ENCODE measurements at places on chromosomes 7 and 10.

DNA sequence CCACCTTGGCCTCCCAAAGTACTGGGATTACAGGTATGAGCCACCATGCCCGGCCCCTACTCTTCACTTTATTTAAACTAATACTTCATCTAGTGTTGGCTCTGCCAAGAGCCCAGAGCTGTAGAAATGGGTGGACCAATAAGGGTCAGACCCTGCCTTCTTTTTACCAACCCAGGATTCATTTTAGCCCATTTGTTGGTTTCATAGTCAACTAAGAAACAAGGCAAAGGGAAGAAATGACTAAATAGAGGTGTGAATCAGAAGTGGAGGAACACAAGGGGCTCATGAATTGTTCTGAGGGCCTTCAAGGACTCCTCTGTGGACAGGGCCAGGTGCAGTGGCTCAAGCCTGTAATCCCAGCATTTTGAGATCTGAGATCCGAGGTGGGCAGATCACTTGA, 1.1 kb downstream of the ANKRD2 start:
- DNase-seq, result no peak

DNA sequence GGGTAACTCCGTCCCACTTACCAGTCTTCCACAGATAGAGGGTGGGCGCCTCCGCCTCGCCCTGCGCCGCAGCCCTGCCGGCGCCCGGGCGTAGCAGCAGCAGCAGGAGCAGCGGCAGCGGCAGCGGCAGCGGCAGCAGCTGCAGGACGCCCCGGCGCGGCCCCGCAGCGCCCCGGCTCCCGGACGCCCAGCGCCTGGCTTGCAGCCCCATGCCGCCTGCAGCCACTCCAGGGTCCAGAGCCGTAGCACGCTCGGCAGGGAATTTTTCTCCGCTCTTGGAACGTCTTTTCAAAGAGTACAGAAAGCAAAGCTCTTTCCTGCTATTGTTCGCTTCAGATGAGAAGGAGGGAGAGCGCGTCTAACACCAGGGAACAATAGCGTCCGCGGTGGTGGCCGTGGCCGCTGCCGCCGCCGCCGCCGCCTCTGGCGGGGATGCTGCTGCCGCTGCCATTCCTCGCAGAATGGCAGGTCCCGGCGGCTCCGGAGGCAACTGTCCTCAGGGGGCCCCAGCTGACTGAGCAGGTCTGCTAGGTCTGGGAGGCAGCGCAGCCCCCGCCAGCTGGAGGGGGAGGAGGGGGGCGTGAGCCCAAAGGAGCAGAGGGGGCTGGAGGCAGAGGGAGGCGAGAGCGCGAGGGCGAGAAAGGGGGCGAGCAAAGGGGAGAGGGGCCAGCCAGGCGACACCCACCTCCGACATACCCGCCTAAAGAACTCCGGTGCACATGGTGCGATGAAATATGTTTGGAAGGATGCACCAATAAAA, at the start of gene THSD7A:
THSD7A (minus strand) TSS at position 463 of the 760 bp plus-strand sequence; CDS start at position 211, 252 bp downstream.
- DNase-seq, result no peak

DNA sequence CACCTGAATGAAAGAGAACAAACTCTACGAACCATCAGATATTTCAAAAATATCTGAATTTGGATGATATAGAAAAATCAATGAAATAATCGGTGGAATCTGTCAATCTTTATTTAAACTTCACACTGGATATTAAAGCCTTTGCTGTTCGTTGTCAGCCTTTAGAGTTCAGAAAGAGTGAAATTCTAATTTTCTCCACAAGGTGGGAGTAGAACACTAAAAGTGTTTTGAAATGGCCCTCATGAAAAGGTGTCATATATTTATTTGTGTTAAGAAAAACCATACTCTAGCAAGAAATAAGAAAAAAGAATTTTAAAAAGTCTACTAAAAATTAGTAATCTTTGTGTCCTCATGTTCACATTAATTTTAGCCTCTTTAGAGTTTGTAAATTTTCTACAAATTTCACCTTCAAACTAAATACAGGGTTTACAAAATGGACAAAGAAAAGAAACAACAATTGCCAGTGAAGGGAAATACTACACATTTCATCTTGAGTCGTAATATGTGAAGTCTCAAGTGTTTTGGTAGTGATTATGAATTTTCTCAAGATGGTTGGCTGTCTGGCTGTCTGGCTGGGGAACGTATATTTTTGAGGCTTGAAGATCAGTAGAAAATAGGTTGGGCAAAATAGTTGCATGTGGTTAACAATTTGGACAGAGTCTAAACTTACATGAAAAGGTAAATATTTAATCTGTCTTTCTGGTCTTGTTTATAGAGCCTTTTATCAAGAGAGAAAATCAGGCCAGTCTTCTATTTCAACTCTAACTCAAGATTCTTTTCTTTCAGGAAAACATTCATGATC, 43.7 kb downstream of the DNAJB9 start:
- peak; percentile 62 for DNase-seq

DNA sequence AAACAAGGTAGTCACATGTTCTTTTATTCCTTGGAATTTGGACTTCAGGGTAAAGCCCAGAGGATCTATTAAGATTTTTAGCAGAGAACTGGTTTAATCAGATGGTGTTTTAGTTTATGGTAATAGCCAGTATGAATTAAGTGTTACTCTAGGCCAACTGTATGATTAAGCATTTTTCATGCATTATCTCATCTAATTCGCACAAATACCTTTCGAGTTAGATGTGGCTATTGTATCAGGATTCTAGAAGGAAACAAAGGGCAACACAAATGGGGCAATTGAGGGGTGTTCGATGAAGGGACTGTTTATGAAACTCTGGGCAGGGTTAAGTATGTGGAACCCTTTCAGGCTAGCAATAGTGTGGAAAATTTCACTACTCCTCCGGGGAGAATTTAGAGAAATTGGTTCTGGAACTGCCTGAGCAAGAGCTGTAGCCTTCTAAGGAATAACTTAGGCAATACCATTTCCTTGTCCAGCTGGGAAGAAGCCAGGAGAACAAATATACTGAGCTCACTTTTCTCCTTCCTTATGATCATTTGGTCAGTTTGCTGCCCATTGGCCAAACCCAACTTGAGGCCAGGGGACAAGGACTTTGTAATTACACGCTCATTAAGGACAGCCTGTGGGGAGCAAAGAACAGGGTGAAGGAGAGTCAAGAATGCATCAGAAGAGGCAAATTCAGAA, 319.0 kb upstream of the FZD1 start:
- no peak for DNase-seq

DNA sequence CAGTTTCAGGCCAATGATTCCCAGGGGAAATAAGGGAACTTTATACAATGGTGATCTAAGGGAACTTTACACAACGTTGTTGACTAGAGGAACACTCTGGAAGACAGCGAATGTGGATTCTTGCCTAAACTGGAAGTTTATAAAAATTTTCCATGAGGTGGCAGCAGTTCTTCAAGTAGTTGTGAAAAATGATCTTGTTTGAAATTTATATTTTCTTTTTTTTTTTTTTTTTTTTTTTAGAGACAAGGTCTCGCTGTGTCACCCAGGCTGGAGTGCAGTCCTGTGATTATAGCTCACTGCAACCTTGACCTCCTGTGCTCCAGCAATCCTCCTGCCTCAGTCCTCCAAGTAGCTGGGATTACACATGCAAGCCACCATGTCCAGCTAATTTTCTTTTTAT, 32.1 kb upstream of the GTF2I start:
- no peak for DNase-seq

DNA sequence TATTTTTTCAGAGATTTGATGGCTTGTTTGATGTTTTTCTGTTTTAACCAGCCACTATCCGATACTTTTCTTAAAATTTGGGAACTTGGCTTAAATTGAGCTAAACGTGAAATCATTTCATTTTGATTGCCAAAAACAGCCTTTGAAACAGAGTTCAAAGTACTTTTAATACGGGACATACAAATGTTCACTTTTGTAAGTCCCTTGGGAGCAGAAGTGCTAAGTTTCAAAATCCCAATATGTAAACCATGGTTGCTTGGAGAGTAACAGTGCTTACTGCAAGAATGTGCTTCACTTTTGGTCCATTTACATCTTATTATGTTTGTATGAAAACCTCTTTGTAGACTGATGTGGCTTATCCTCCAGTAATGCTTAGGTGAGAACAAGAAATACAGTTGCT, 10.9 kb downstream of the PNPLA8 start:
- DNase-seq, result no peak

- no peak for DNase-seq
Measured at GRCh38 chr7:158277219-158278141, 310.1 kb downstream of the PTPRN2 start.

DNA sequence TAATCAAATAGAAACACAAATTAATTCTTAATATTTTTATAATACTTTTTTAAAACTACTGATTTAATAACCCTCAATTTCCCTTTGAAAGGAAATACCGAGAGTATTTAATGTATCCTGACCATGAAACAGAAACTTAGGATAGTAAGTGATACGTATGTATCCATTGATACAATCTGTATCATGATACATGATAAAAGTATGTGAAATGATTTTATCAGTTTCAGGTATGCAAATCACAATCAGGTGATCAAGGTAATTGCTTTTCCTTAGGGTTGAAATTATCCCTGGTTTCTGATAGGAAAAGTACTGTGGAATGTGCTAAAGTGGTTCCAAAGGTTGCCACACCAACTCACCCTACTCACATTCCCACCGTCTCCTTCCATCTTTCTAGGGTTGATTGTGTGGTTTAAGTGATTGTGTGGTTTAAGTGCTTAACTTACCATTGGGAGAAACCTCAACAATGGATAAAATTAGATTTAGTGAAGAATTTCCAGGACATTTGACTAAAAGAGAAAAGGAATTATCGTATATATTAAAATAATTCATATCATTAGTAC, 138.3 kb downstream of the LRRN3 start:
- DNase-seq, result no peak

DNA sequence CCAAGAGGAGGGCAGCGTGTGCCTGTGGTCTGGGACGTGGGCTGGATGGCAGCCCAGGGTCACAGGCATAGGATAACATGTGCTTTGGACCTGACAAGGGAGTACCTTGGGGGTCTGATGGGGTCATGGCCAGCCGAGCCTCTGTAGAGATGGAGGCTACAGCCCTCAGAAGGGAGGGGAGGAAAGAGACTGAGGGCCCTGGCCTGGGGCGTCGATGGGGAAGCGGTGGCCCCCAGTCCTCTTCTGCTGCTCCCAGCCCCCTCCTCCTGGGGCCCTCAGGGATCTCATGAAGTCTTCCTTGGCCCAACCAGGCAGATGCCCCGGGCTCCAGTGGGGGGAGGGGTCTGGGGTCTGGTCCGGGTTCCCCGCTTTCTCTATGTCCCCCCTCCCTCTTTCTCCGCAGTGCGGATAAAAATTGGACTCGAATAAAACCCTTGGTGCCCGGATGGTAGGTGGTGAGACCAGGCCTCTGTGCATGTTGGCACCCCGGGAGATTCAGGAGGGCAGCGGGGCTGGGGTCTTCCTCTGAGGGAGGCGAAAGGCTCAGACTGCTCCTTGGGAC, 15.6 kb upstream of the HSPB1 start:
- no peak for DNase-seq

DNA sequence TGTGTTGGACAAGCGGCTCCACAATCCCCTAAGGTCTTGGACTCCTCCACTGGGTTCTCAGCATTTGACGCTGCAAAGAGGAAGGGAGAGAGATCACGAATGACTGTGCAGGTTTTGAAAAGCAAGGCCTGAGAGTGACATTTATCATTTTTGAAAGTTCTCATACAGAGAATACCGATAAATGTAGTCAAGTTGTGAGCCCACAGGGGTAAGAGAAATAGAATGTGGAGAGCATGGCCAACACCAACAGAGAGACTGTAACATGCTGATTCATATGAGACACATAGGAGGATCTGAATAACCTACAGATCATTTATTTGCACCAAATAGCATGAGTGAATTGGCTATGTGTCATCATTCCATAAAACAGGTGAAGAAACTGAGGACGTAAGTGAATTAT, 230.5 kb upstream of the MBL2 start:
- no peak for DNase-seq

DNA sequence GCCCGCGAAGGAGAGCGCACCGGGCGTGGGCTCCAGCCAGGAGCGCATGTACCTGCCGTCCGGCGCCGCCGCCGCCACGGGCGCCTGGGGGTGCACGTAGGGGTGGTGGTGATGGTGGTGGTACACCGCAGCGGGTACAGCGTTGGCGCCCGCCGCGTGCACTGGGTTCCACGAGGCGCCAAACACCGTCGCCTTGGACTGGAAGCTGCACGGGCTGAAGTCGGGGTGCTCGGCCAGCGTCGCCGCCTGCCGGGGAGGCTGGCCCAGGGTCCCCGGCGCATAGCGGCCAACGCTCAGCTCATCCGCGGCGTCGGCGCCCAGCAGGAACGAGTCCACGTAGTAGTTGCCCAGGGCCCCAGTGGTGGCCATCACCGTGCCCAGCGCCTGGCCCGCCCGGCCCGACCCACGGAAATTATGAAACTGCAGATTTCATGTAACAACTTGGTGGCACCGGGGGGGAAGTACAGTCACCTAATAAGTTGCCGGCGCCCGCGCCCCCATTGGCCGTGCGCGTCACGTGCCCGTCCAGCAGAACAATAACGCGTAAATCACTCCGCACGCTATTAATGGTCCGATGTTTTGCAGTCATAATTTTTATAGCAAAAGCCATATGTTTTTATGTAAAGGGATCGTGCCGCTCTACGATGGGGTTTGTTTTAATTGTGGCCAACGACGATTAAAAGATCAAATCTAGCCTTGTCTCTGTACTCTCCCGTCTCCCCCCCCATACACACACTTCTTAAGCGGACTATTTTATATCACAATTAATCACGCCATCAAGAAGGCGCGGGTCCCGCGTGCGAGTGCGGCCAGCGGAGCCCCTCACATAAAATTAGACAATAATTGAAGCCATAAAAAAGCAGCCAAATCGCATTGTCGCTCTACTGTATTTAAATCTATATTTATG, at the start of gene HOXA9:
HOXA9 (minus strand) TSS at position 449 of the 907 bp plus-strand sequence; CDS start at position 369, 80 bp downstream.
- no peak for DNase-seq

DNA sequence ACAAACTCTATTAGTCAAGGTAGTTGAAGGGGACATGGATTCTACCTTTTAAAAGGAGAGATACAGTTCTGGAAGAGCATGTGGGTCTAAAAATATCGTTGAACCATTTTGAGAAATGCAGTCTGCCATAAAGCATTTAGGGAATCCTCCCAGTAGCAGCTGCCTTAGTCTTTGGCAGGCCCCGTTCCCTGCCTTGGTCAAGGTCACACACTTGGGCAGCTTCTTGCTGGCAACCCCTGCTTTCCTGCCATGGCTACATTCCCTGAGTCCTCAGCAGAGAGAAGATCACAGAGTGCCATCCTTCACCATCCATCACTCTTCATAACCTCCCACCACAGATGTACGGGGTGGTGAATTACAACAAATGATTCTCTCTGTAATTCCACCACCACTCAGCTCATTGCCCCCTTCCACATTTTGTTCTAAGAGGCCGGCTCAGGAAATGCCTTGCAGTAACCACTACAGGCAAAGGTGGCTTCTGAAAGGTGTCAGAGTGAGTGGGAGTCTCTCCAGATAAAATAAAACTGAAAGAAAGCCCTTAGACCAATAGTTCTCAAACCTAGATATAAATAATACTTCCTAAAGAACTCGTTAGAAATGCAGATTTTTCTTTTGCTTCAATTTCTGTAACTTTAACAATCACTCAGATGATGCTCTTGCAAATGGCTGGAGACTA, 121.4 kb upstream of the STK17A start:
- DNase-seq, result no peak

DNA sequence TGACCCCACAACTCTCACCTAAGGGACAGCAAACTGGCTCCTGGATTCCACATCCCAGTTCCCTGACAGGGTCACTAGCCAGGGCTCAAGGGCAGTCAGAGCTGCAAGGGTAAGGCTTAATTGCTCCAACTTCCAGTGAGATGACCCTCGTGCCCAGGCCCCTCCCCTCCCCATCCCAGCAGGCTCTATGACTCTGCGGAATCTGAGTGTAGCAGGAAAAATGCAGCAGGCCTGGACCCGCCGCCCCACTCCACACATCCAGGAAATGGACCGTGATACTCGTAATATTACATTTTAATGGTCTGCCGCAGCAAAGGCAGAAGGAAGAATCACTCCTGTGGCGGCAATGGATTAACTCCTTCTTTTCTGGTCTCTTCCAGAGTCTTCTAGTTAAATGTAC, 91.7 kb upstream of the CHST15 start:
- no peak for DNase-seq
